ENCODE measurements at places on chromosomes 7 and 10.
A peak's percentile ranks its signal among the peaks of the same experiment; 100 is the strongest.

- peak; percentile 35 for DNase-seq
Observed at GRCh38 chr10:71708301-71708703, 11.3 kb downstream of the C10orf105 start.

DNA sequence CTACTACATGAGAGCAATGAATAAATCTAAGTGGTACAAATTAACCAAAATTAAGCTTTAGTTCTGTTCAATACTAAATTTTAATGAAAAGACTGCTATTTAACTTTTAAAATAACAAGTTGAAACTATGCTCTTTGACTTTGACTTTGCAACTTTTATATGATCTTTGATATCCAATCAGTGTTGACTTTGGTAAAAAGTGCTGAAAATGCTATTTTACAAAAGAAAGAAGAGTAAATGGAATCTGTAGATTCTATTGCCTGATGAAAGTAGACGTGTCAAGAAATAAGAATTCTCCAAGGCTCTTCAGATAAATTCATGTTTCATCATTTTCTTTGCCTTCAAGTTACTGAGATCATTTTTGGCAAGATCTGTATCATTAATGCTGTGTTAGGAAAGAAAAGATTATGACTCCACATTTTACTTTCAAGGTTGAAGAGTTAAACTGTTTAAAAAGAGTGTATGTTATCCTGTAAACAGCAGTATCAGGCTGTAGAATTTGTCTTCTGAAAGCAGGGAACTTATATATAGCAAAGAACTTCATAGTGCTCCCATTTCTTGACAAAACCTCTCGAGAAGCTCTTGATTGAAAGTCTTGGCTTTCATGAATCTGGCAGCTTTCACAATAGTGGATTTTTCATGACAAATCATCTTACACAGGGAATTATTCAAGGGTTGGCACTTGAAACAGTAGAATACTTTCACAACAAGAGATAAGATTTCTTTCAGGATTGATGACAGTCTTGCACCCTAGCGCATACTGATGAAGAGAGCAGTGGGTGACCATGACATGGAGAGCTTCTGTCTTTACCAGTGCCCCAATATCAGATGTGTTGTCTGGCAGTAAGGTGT, 72.1 kb downstream of the PTEN start:
- DNase-seq: no peak

DNA sequence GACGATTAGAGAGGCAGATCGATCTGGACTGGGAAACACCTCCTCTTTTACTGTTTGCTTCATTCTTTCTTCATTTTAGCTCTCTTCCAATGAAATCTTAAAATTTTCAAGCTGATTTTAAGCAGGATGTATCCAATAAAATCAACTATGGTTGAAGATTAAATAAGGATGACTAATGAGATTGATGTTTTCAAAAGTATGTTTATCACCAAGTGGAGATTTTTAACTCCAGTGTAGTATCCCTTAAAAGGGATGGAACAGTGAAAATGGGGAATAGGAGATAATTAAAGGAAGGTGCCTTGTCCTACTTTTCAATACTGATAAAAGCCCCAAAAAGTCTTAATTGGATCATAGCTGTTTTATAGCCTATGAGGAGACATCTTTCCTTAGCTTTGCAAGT, 11.6 kb upstream of the LIPF start:
- DNase-seq: no peak

- DNase-seq: peak; percentile 92
Observed at GRCh38 chr7:816300-816750, 16.0 kb upstream of the SUN1 start.

- no peak for DNase-seq
Observed at GRCh38 chr7:155883491-155884224, 71.4 kb upstream of the SHH start.

DNA sequence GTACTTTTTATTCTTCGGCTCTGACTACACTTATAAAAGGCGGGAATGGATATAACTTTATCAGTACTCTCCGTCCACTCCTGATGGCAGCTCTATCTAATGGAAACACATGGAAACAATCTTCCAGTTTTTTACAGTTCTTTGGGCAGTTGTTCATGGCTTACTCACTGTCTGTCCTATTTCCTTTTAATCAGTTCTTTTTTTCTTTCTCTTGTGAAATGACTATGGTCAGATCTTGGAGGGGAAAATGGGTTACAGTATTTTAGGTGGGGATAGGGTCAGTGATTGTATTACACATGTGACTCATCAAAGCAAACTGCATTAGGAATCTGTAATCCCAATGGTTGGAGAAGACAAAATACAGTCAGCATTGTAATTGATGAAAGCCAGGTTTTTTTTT, 112.4 kb downstream of the BICC1 start:
- DNase-seq: no peak

GRCh38 chr7:100603726-100604027, 1.5 kb downstream of the PCOLCE start:
- DNase-seq: no peak

DNA sequence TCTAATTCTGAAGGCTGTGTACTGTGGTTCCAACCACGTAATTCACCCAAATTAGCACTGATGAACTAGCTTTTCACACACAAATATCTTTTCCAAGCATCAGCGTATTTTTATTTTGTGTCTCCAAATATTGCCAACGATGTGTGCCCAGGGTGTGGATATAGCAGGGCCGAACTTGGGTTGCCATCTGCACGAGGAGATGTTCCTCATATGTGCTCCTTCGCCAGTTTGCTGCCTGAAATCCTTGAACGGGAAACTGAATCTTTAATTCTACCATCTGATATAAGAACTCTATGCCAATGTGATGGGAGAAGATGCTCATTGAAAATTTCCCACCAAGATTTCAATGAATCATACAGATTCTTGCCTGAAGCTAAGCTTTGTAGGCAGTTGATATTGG, 121.5 kb upstream of the ZNF438 start:
- DNase-seq: no peak

- no peak for DNase-seq
Observed at GRCh38 chr7:41880107-41880506, 177.2 kb upstream of the INHBA start.

DNA sequence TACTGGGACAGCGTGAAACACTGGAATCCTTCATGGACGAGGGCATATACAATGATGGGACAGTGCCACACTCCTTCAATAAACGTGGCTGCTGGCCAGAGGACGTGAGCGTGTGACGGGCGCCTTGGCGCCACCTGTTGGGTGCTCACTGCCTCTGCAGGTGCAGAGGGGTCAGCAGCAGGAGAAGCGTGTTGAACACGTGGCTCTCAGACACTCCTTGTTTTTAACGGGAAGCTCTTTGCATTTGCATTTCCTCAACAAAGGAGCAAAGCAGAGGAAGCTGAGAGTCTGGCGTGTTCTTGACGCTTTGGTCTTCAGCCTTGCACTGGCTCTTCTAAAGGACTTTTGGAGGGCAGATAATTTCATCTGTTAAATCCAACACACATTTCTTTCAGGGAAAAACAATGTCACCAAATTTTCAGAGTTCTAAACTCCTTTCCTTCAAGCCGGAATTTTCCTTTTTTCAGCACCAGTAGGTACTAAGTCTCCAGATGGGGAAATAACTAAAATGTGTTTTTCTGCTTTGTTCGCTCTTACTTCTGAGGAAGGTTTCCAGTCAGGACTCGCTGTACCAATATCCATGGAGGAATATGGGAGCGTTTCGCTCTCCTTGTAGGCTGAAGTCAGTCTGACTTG, 2.9 kb upstream of the GET4 start:
- DNase-seq: peak; percentile 35

GRCh38 chr7:120054376-120055100, 218.4 kb upstream of the KCND2 start:
- DNase-seq: no peak

DNA sequence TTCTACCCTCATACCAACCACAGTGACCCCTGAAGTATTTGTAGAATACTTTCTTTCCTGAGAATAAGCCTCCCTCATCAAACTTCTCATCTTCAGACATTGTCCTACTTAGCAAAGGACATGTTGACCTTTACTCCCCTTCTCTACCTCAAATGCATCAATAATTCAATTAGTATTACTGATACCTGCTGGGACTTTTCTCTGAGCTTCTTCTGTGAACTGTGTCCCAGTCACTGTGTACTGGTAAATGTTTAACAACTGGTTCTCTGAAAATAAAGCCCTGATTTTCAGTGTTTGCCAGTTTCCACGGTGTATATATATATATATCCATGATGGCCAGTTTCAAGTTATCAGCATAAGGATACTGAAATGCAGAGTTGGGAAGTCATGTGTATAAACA, 12.2 kb downstream of the PANK1 start:
- DNase-seq: no peak

DNA sequence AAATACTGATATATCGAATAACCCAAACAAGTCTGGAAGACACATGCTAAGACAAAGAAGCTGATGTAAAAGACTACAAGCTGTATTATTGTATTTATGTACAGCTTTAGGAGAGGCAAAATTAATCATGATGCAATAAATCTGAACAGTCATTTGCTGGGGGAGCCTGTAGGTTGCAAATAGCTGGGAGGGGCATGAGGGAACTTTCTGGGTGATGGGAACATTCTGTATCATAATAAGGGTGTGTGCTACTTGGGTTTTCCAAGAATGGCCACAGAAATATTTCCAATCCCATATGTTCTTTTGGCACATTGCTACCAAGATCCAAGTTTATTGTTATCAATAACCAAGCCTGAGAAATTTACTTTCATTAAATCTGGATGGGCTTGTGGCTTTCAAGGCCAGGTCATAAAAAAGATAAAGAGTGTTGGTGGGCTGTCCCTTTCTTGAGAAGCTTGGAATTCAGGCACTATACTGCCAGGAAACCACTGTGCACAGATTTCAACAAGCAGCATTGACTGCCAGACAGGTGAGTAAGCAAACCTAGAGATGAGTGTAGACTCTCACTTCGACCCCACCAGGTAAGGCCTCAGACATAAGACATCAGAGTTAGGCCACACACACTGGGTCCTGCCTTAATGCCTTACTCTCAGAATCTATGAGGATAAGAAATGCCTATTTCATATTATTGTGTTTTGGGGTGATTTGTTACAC, 629.7 kb upstream of the FZD8 start:
- DNase-seq: no peak

DNA sequence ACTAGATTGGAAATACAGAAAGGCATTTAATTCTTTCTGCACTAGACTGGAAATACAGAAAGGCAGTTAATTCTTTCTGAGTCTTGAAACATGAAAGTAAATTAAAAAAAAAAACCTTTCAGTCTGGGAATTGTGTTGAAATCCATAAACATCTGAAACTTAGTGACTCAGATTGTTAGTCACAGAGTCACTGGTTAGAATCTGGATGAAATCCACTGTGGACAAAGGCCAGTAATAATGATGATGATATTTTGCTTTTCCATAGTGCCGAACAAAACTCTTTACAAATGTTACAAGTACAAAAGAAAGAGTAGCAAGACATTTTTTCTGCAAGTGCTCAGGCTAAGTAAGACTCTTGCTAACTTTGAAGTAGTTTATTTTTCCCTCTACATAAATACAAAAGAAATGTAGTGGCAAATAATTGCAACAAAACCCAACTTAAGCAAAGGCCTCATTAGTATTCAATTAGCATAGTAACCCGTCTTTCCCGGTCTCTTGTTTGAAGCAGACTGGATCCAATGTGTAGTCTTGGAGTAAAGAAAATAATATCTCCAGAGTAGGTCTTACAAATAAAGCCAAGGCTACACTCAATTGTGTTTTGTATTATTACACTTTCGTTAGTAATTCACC, 5.8 kb upstream of the PRTFDC1 start:
- no peak for DNase-seq

- DNase-seq: no peak
Observed at GRCh38 chr7:103499976-103500375, 54.0 kb upstream of the SLC26A5 start.

DNA sequence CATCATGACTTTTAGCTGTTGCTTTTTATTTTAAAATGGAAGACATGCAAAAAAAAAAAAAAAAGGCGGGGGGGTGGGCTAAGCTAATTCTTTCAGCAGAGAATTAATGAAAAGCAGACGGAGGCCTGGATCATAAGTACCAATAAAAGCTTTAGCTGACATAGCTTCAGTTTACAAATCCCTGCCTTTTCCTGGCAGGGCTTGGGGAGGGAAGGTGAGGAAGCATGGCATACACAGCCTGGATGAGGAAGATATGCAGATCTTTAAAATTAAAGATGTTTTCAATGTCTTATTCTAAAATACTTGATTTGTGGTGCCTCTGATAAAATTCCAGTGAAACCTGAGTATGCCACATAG, 57.0 kb downstream of the ICA1 start:
- no peak for DNase-seq

- no peak for DNase-seq
Observed at GRCh38 chr10:99854860-99855259, 72.4 kb downstream of the ABCC2 start.

GRCh38 chr7:90933041-90933440, 331.2 kb upstream of the FZD1 start:
- no peak for DNase-seq

GRCh38 chr7:1576521-1577253, 6.9 kb upstream of the PSMG3 start:
- DNase-seq: no peak

DNA sequence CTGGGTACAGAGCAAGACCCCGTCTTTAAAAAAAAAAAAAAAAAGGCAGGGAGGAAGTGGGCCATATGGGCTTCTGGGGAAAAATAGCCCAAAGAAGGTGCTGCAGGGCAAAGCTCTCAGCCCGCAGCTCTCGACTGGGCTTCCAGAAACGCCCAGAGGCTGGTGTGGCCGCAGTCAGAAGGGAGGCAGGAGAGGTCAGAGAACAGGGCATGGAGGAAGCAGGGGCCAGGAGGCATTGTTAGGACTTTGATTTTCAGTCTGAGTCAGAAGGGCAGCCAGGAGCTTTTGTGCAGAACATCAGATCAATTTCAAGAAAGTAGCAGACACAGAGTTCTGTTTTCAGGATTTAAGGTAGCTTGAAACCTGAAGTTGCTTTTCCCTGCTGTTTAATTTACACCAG, 35.3 kb upstream of the CYTH3 start:
- DNase-seq: no peak

DNA sequence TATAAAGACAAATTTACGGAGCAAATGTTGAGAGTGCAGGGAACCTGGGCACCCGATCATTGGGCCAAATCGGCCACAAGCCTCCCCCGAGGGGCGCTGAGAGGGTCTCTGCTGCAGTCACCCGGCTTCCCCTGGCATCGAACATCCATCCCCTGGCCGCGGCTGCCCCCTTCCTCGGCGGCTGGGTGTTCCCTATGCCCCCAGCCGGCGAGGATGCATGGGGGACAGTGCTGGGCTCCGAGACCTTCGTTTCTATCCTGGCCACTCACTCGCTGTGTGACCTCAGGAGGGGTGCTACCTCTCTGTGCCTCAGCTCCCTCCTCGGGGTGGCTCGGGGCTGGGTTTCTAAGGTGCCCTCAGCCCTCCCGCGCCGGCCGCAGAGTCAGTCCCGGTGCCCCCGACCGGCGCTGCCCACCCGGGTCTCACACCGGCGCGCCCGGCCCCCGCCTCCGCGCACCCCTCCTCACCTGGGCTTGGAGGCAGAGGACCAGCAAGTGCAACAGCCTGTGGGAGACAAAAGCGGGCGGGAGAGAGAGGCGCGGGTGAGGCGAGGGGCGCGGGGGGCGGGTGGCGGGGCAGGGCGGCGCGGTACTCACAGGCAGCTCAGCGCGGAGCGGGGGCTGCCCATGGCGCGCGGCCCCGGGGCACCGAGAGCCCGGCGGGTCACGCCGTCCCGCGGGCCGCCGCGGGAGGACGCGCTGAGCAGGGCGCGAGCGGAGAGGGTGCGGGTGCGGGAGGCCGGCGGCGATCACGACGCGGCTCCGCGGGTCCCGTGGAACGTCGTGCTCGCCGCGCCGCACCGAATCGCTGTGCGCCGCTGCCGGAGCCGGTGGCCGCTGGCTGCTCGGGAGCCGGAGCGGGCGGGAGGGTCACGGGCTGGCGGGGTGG, at the start of gene FGF8:
FGF8 (minus strand) TSS at position 842 of the 888 bp plus-strand sequence; CDS start at position 628, 214 bp downstream.
- no peak for DNase-seq

- no peak for DNase-seq
Observed at GRCh38 chr10:102342458-102342857, 53.0 kb upstream of the NFKB2 start.
